Fibroblast of lung (primary cell): ENCODE measurements at places on chromosomes 1 and 21.

GRCh38 chr1:174689524-174689923 is 241.8 kb downstream of the GPR52 start:
- no peak for DNase-seq

DNA sequence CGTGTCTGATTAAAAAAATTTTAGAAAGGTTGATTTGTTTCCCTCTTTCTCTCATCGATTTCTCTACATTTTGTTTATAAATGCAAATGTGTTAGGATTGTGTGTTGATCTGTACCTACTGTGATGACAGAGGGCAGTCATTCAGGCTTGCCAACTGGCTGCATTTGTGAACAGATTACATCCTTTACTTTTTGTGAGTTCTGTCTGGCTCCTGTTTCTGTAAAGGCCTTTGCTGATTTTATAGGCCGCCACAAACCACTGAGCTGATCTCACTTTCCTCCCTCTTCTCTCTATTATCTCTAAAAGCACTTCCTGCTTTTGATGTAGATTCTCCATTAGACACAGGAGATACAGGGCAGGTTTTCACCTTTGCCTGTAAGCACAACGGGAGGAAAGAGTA is 106.8 kb downstream of the ESRRG start:
- no peak for DNase-seq

DNA sequence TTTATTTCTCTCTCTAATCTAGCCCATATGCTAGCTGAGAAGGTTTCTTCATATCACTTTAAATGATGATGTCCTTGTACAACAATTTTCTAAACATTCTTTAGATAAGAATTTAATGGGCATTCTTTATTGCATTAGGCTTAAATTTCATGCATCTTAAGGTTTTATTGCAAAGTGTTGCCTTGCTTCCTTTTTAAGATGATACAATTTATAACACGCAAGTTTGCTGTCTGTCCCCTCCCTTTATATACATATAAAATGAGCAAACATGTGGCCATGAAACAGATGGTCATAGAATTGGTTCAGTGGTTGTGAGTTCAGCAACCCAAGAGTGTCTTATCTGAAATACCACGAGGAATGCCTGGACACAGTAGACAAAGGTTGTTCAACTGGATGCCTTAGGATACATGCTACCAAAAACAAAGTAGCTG is 12.1 kb downstream of the NBPF3 start:
- DNase-seq: no peak

DNA sequence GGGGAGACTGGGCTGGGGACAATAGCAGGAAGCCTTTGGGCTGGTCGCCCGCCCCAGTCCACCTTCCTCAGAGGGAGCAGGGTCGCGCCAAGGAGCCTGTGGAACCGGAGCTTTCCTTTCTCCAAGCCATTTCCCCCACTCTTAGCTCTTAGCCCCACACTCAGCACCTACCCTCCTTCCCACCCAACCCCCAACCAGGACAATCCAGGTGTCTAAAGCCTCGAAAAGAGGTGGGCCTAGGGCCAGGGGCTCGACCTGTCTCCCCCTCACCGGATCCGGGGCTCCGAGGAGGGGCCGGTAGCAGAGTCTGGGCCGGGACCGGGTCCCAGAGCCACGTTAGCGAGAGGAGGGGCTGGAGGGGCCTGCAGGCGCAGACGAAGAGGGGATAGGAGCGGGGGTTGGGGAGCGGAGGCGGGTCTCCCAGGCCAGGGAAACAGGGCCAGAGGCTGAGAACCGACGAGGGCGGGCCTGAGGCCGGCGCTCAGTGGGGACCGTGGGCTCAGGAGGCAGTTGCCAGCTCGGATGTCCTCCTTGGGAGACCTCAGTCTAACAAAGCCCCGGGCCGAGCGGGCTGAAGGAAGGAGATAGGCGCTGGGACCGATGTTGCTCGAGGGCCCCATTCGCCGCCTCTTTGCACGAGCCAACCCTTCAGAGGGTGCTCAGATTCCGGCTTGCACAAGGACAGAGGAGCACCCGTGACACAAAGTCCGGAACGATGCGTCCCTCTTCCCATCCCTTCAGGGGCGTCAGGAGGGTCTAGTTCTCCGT is 943 bp downstream of the SEMA6C start:
- DNase-seq: peak; percentile 15

DNA sequence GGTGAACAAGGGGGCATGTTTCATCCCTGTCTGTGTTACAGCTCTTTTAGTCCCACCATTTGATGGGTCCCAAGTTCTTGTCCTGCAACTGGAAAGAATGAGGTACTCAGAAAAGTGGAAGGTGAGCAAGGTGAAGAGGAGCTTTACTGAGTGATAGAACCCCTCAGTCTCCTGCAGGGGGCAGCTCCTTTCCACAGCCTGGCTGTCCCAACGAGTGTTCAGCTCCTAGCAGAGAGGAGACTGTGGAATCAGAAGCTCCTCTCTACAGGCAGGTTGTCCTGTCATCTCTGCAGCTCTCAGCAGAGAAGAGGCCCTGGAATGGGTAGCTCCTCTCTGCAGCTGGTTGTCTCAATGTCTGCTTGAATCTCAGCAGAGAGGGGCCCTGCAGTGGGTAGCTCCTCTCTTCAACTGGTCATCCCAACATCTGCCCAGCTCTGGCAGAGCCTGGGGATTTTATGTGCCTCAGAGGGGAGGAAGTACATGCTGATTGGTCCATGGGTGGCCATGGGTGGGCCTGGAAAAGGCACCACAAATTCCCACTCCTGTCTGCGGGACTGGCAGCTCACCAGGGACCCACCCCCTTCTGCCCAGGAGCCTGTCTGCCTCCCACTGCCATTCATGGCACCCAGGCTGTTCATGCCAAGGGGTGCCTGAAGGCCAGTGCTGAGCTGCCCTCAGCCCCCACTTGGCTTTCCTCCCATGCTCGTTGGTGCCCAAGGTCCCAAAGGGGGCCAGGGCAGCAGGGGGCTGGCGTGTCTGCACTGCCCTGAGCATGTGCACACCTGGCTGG is 25.7 kb downstream of the LDLRAD1 start:
- DNase-seq: no peak

DNA sequence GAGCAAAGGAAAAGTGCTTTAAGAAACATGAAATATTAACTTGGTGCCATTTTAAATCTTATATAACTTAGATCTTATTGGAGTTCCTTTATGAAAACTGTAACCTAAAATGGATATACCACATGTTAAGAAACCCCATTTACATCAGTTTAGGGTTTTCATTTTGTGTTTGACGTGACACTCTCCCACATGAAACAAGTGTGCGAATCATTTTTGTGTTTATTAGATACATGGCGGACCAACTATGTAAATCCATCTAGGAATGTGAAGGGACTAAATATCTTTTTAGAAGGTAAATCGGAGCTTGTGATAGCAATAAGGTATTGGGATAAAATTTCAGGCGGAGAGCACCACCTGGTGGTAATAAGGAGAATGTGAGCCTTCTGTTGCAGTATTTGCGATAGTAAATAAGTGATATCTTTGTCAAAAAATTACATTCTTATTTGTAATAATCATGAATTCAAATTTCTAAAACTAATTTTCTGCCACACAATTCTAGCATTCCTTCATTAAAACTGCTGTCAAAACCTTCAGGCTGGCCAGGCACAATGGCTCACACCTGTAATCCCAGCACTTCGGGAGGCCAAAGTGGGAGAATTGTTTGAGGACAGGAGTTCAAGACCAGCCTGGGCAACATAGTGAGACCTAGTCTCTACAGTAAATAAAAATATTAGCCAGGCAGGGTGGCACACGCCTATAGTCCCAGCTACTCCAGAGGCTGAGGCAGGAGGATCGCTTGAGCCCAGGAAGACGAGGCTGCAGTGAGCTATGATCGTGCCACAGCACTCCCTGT is 31.3 kb downstream of the SMAP2 start:
- DNase-seq: peak; percentile 54

DNA sequence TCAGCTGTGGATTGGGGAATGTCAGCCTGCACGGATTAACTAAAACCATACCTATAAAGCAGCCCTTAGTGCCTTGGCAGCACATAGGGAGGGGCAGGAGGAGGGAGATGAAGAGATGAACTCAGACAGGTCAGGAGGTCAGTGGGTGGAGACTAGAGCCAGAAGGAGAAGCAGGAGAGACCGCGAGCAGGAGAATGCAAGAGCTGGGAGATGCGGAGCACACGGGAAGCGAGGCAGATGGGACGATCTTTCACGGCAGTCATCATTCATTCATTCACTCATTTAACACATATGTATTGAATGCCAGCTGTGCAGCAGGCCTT is 41.9 kb downstream of the NEK2 start:
- peak; percentile 39 for DNase-seq

DNA sequence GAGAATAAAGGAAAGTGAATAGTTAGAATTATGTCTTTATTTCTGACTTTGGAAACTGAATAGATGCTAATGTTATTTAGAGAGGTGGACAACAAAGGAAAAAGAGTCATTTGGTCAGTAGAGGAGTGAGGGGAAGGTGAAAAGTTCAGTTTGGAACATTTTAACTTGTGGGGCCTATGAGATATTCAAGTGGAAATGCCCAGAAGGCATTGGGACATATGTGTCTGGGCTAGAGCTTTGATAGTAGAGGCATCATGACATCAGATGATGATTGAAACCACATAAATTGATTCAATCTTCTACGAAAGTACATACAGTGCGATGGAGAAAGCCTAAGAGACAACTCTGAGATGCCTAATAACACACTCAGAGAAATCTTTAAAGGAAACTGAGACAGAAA is 151.7 kb upstream of the COL11A1 start:
- no peak for DNase-seq

GRCh38 chr1:1374589-1374928 is 448 bp downstream of the AURKAIP1 start:
- no peak for DNase-seq

DNA sequence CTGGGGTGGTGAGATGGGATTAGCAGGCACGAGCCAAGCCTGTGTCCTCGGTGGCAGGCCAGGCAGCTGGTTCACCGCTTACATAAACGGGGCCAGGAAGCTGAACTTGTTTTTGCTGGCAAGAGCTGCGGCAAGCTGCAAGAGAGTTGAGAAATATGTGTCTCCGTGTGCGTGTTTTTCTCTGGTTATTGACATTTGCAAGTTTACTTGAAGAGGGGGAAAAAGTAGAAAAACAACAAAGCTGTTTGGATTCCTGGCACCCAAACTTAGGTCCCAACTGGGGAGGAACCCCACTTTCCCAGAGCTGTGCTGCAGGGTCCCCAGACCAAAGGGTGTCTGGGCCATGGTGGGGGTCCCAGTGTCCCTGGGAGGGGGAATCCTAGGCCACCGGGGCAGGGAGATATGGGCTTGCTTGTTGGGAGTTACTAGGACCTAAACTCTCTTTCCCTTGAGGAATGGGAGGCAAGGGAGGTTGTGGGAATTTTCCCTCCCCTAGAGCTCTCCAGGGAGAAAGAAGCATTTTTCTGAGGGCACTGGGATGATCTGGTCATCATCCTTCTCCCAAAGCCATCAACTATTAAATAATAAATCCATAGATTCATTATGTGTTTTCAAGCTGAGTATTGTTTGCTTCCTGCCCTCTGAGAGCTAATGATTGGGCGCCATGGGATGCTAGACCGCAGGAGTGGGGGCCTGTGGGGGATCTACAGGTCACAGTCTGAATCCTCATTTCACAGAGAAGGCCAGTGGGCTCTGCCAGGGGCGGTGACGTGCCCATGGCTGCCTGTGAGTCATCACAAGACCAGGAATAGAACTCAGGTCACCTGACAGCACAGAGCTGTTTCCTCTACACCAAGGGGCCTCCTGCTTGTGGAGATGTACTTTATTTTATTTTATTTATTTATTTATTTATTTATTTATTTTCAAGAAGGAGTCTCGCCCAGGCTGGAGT is 14.8 kb downstream of the IL6R start:
- peak; percentile 92 for DNase-seq

DNA sequence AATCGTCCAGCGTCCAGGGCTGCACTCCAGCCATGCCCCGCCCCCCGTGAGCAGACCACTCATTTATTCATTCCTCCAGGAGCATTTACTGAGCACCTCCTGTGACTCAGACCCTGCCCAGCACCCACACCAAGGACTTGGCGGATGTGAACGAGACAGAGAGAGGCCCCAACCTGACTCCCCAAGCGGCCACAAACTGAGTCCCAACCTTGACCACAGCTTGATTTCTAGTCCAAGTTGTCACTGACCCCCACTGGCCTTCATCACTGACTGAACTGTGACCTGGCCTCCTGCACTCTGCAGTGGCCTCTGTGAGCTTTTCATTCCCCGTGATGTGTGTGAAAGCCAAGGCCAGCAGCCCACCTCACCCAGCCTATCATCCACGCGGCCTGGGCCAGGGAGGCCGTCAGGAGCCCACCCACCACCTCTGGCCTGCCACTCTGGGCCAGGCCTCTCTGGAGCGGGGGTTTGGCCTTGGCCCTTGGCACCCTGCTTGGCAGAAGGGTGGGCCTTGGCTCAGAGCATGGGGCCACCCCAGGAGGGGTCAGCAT is 19.3 kb upstream of the RUNX3 start:
- DNase-seq: peak; percentile 33

DNA sequence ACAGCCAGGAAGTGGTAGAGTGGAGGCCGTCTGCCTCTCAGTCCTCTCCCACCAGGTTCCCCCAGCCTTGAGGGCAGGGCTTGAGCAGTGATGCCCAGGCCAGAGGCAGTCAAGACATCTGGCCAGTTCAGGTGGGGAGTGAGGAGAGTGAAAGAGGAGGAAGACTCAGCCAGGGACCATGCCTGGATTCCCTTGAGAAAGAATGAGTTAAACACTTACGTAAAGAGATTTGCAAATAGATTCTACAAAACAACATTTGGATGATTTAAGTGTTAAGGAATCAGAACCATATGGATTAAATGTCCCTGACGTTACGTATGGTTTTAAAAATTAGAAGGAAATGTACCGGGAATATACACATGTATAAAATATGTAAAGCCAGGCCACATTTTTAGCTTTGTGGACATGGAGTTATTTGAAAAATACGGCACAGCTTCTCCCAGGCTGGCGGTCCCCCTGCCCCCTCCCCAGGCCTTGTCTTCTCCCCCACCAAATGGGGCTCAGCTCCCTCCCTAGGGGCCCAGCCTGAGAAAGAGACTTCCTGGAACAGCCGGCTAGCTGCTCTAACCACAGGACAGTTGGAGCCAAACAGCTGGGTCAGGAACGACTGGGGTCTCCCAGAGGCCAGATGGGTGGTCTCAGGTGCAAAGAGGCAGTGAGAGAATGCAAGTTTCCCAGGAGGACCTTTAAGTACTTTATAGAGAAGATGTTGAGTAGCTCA is 188.3 kb upstream of the EDN2 start:
- DNase-seq: peak; percentile 61

- DNase-seq: no peak
Observed at GRCh38 chr1:187763465-187763864, 934.7 kb downstream of the PLA2G4A start.

GRCh38 chr21:14477133-14477532 is 69.0 kb downstream of the SAMSN1 start:
- no peak for DNase-seq

DNA sequence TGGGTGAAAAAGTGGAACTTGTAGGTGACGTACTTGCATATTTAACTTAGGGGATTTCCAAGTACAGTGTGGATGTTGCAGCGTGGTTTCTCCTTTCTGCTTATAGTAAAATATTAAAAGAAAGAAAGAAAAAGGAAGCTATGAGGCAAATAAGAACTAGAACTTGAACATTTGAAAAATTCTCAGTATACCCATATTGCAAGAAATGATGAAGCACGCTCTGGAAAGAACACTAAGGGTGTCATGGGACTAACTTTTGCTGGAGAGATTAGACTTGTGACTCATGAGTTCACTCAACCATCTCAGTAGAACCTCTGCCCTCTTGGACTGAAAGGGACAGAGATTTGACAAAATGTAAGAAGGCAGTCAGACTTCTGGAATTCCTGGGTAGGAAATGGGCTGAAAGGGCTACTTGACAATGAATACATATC is 704.5 kb upstream of the ADGRL4 start:
- peak; percentile 29 for DNase-seq
